ENCODE measurements at places on chromosomes 2 and 18. TPM values are rescaled to one million over a fixed set of nuclear protein-coding genes. Genes with fewer than 3 reads are reported as not detected.

CHRNA1 gene
- total RNA-seq = 2.3 TPM

IL1RL1 gene
- total RNA-seq = 3.8 TPM

VWC2L gene
- not detected for total RNA-seq

EML6 gene
- total RNA-seq = 3.2 TPM

CACNB4 gene
- 1.3 TPM for total RNA-seq

IL37 gene
- total RNA-seq = 0.64 TPM

DNA sequence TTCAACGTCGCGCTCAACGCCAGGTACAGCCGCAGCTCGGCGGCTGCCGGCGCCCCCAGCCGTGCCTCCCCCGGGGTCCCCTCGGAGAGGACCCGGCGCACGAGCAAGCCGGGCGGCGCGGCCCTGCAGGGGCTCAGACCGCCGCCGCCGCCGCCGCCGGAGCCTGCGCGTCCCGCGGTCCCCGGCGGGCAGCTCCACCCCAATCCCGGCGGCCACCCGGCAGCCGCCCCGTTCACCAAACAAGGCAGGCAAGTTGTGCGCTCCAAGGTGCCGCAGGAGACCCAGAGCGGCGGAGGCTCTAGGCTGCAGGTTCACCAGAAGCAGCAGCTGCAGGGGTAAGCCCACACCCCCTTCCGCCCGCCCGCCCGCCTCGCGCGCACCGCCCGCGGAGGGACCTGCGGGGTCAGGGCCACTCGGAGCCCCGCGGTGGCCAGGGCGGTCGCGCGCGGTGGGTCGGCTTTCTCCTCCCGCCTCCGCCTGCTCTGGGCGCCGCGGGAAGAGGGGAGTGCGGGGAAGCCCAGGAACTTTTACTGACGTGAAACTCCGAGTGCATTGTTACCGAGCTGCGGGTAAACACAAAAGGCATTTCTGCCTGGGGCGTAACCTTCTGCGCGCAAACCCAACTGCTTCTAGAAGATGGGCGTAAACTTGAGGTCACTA is 861 bp downstream of the LTBP1 start:
- peak; percentile 61 for DNase-seq

- DNase-seq = peak; percentile 36
Measured at GRCh38 chr2:201618744-201619662, 24.3 kb downstream of the TMEM237 start.

DNA sequence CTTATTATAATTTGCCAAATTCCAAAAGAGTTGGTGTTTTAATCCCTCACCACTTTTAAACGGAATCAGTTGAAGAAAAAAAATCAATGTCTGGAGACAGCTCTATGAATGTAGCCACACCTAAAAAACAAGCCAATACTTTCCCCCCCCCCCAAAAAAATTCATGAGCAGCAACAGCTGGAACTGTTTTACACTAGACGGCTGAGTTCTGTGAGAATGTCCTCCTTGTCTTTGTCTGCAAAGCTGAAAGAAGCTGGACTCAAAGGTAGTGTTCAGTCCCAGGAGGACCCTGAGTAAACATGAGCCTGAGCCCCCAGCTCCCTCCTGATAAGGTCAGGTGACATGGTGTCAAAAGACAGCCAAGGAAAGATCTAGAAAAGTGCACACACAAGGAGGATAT is 68.2 kb downstream of the ZNF521 start:
- no peak for DNase-seq

DNA sequence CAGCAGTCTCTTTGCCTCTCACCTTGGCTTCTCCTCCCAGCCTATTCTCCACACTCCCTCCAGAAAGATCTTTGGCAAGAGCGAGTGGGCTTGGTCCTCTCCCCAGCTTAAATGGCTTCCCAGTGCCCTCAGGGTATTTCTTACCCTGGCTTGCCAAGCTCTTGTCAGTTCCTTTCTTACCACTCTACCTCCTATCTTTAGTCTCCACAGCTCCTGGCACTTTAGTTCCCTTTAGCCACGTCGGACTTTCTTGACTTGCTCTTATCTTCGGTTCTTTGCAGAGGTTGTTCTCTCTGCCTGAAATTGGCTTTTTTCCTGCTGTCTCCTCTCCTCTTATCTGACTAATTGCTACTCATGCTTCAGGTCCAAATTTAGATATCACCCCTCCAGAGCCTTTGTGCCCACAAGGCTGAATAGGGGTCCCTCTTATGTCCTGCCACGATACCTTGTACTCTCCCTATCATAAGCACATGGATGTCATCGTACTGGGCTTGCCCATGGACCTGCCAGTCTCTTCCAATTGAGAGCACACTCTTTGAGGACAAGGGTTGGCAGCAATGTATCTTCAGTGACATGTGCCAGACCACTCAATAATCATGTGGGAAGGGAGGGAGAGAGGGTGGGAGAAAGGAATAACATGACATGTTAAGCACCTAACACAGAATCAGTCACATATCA is 131.7 kb upstream of the CTAGE1 start:
- DNase-seq = no peak

DNA sequence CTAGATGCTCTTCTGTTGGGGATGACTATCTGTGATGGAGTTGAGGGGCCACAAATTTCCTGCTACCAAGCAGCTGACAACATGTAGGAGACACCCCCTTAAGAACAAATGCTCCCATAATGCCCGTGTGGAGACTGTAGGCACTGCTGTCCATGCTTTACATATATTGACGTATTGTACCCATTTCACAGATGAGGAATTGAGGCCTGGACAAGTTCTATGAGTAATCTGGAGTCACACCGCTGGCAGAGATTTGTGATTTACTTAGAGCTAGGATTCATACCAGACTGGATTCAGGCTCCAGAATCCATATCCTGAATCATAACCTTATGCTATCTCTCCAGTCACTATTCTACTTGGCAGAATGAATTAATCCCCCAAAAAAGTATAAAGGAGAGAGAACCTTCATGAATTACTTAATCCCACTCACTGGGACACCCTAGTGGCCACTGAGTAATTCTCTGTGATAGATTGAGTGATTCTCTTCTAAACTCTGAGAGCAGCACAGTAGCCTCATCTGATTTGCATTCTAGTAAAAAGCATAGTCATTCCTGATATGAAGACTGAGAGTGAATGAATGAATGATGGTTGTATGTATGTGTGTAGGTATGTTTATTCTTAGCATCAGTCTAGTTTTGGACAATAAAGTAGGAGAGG is 460.7 kb upstream of the MEIS1 start:
- DNase-seq = no peak

DNA sequence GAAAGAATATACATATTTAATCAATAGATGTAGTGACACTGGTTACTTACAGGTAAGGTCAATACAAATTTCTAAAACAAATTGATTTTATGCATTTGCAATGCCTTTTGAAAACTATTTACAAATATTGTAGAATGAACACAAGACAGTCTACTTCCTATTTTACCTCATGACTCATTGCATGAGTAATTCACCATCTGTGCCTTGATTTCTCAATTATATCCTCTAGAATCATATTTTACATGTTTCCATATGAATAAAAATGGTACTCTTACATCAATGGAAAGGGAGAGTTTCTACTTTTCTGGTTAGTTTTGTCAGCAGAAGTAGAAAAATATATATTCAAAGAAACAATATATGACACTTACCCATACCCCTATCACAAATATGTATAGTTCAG is 203.8 kb upstream of the CDH7 start:
- DNase-seq = no peak

GRCh38 chr2:126914811-126915500 is 16.3 kb downstream of the TEX51 start:
- DNase-seq = no peak

GRCh38 chr2:43169099-43169945 is 57.1 kb downstream of the ZFP36L2 start:
- peak; percentile 90 for DNase-seq

DNA sequence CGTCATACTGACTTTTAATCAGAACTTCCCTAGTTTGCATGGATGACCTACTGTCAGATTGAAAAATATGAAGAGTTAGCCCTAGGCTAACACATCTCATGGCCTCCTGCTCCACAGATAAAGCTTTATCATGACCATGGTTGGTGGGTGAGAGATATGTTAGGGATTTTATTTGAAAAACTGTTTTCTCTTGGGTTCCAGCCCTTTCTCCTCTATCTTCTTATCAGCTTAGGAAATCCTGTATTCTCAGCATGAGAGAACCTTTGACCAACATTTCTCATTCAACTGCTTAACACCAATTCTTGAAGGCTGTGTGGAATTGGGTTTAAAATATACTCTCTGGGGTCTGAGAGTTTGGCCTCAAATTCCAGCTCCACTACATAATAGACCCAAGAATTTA is 1407.0 kb upstream of the CELF4 start:
- DNase-seq = no peak

- no peak for DNase-seq
Measured at GRCh38 chr18:31738460-31739407, 21.9 kb downstream of the SLC25A52 start.

GRCh38 chr2:58686776-58687175 is 445.7 kb upstream of the FANCL start:
- DNase-seq = no peak

DNA sequence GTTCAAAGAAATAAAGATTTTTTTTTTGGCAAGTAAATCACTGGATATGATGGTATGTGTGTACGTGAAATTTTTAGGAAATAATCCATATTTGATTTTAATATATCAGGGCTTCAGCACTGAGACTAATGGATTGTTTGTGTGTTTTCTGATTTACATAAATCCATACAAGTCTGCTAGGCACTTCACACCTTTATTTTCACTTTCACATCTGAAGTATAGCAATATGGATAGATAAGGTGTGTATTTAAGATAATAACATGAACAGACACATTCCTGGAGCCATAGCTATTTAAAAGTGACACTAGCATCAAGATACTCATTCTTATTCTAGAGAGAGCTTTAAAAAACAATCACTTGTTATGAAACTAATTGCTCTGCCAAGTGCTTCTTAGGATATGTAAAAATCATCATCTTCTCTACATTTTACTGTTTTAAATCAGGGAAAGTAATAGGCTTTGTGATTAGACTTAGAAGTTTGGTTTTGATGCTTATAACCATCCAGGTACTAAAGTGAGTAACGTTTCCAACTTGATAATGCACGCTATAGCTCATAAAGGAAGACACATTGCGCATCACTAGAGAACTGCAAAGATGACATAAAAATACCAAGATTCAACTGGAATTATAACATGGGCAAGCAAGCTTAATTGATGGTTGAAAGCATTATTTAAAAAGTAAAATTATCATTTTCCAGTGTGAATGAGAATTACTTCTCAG is 208.9 kb downstream of the ZEB2 start:
- no peak for DNase-seq

- peak; percentile 79 for DNase-seq
Measured at GRCh38 chr2:73268830-73269685, 15.2 kb downstream of the FBXO41 start.

- no peak for DNase-seq
Measured at GRCh38 chr2:176120364-176121189, 1.9 kb upstream of the HOXD9 start.

DNA sequence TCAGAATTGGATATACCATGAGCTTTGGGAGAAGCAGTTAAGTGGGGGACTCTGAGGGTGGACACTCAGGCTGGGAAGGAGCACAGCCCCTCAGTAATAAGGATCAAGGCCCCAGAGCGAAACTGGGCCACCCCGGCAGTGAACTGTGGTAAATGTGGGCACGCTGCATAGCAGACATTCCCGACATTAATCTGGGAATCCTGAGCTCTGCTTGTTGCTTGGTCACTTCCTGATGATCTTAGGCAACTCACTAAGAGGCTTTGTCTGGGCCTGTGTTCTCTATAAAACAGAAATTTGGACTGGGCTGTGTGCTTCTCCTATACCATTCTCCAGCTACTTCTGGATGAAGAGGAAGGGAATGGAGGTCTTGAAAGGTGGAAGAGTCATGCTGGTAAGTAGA is 4.8 kb downstream of the TGFBRAP1 start:
- DNase-seq = no peak

GRCh38 chr2:5561006-5561405 is 131.2 kb upstream of the SOX11 start:
- no peak for DNase-seq

GRCh38 chr2:208040199-208041171 is 15.2 kb upstream of the PLEKHM3 start:
- peak; percentile 77 for DNase-seq

Data from left colon (tissue), 2 donors.